ENCODE measurements at places on chromosomes 5 and 9.
A peak's percentile ranks its signal among the peaks of the same experiment; 100 is the strongest.

DNA sequence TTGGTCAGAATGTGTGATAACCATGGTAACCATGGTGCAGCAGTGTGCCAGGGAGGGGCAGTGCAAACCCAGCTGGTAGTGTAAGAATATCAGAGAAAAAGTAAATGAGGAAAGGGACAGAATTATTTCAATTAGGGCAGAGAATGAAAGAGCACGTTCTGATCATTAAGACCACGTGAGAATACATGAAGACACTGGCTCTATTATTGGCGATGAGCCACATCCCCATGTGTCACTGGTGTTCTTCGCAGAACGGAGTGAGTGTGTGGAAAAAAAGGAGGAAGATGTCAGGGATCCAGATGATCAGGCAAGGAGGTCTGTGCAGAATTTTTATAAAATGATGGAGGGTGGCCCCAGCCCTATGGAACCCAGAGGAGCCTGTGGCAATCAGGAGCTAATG lies 315.5 kb downstream of the SEMA5A start:
- DNase-seq = no peak

- no peak for DNase-seq
Observed at GRCh38 chr5:141519605-141520565, 31.0 kb downstream of the PCDHGC5 start.

DNA sequence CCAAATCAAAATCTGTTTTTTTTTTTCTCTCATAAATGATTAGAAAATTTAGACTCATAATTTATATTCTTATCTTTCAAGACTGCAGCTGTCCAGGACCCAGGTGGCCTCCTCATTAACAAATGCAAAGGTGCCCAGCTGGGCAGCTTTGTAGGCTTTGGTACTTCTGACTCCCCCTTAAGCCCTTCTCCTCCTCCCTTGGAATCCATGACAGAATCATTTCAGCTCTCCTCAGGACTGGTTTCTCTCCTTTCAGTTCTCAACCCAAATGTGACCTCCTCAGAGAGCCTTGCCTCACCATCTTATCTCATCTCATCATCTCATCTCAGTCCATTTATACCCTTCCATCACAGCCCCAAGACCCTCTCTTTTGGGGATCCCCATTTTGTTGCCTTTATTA lies 221.7 kb downstream of the KIAA0825 start:
- peak; percentile 41 for DNase-seq

- DNase-seq = no peak
Observed at GRCh38 chr9:75451505-75451904, 363.2 kb downstream of the OSTF1 start.

GRCh38 chr5:169183576-169183975 lies 117.4 kb downstream of the SLIT3 start:
- DNase-seq = no peak

DNA sequence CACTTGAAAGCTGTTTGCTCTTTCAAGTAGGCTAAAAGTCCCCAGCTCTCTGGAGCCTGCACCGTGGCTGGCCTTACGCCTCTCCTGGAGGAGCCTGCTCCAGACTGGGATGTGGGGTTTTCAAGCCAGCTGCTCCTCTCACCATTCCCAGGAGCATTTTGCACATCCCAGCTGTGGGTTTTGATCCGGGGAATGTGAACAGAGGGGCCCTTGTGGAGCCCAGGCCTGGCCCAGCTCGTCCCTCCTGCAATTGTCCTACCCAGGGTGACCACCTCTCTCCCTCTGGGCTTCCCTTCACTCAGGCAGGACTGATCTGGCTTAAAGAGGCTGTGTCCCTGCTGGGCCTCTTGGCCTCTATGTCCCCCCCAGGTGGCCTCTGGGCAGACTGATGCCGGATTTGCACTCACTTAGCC lies 32.5 kb upstream of the TIFAB start:
- DNase-seq = no peak

- DNase-seq = no peak
Observed at GRCh38 chr5:34991486-34992238, 56.1 kb downstream of the AGXT2 start.

DNA sequence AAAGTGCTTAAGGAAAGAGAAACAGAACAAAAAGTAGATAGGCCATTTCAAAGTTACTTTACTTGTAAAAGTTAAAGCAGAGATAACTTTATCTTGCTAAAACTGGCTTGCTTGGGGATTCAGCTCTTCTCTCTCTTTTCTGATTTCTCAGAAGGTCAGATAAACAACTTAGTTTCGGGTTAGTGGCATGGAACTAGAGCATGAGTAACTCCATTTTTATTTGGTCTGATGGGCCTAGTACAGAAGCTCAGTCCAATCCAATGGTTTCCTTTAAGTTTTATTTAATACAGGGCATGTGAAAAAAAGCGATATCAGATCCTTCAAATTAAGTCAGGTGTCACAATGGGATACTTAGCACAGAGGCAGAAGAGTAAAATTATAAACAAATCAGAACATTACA lies 18.8 kb upstream of the GPBP1 start:
- no peak for DNase-seq

DNA sequence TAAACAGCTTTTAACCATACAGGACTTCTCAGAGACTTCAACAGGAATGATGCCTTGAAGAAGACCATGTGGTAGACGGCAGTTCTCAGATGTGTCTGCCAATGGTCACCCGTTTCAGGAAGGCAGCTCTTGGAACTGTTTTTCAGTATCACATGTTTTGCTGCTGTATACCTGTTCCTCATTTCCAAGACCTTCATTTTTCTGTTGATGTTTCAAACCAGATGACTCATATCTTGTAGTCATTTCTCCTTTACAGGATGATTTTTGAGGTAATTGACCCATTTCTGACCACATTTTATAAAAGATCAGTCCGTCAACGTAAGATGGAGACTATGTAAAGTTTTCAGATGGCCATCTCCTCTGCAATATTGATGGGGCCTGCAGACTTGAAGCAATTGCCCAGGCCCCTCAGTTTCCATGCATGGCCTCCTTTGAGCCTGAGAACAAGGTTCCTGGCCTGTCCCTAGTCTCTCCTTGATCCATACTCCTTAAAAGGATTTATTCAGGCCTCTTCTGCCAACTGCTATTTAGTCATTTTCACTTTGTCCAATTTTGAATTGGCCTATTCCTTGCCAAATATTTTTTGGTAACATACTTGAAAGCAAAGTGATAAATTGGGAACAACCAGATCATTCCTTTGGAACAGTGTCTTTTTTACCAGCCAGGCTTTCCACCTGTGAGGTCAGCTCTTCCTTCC lies 128.6 kb downstream of the PDZD2 start:
- no peak for DNase-seq

DNA sequence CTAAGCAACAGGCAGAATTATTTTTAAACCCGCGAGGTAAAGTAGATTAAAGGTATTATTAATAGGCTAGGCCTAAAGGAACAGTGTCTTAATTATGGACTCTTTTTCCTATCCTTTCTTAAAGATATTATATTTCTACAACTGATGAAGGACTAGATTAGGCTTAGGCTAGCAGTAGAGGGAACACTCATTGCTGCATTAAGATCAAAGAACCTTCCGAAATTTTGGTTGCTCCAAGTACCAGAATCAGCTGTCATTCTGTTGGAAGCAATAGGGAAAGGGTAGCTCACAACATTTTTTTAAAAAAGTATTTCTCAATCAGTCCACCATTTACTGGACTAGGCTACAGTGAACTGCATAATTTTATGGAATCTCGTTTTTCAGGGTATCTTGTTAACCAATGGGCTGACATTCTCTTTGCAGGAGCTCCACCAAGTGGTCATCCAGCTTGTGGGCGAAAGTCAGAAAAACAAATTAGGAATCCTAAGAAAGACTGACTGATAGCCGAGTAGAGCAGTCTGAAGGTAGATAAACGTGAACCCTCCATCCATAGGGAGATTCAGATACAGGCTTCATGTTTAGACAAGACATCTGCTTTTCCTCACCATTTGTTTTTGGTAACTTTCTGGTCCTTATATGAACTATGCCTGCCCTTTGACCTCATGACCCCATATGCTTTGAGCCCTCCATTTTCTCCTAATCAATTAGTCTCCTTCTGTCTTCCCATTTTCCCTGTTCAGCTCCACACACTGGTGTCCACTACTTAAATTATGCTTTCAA lies 103.6 kb upstream of the CHD1 start:
- DNase-seq = peak; percentile 59

- DNase-seq = peak; percentile 71
Observed at GRCh38 chr5:177071666-177072385, 14.9 kb upstream of the FGFR4 start.

- DNase-seq = no peak
Observed at GRCh38 chr9:87431837-87432236, 65.8 kb upstream of the DAPK1 start.

- DNase-seq = no peak
Observed at GRCh38 chr5:157468293-157468965, 8.4 kb downstream of the NIPAL4 start.

DNA sequence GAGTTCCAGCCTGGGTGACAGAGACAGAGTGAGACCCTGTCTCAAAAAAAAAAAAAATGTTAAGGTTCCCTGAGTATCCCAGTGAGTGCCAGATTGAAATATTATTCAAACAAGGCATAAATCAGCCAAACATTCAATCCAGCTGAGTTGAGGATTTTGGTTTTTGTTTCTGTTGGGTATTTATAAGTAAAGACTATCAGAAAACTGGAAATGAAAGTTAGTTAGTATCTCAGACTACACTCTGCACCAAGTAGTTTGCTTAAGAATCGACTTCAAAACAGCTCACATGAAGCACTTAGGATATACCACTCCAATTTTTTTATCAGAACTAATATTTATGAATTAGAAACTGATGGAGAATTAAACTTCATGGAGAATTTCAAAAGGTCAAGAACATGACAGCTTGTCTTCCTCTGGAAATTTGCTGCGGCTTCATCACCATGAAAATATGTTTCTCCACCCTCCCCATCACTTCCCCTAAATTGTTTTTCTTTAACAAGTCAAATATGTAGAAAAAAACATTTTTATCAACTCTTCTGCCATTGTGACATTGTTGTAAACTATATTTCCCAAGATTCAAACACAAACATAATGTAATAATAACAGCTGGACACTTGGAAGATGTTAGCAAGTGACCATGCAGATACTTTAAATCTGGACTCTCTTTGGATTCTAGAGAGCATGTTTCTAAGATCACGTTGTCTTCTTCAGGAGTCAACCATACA lies 110.0 kb upstream of the PTGER4 start:
- no peak for DNase-seq

DNA sequence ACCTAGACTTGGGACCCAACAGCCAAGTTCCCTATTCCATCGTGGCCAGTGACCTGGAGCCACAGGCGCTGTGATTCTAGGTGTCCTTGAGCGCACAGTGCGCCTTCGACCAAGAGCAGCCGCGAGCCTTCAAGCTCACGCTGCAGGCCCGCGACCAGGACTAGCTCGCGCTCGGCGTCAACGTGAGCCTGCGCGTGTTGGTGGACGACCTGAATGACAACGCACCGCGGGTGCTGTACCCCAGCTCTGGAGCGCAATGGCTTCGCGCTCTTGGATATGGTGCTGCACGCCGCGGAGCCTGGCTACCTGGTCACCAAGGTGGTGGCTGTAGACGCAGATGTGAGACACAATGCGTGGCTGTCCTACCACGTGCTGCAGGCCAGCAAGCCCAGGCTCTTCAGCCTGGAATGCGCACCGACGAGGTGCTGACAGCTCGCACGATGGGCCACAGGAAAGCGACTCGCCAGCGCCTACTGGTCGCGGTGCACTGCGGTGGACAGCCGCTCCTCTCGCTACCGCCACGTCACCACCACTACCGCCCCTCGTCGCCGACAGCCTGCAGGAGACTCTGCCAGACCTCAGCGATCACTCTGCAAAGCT lies 11.4 kb downstream of the PCDHGA12 start:
- DNase-seq = no peak

- peak; percentile 76 for DNase-seq
Observed at GRCh38 chr9:96232539-96233241, 69.3 kb downstream of the HSD17B3 start.

- DNase-seq = no peak
Observed at GRCh38 chr9:87659534-87660419, 66.1 kb upstream of the CTSL start.

DNA sequence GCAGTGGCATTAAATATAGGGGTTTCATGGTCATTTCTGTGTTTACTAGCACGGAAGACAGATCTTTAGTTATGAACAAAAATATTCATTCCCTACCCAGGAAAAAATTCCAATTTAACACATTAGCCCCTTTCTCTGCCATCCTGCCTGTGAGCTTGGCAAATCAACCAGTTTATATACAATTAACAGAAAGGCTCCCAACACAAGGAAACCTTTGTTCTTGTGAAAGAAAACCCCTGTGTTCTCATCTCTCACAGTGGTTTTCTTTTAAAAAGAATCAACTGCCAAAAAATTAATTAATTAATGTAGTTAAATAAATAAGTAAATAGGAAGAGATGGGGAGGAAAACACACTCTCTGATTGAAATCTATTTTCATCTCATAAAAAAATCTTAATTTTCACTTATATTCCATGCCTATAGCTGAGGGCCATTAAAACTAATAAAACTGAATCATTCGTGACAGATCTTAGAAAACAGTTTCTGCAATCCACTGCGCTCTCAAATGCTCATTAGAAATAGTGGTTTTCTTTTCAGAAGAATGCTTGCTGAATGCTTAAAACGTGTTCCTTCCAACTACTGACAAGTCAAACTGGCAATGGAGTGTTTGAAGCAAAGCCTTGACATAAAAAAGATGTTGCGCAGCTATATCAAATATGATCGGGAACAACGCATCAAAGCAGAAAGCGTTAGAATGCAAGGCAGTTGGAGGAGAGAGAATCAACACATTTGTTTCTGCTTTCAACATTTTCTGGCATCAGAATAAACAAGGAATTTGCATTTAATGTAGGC lies 387.7 kb downstream of the TLR4 start:
- DNase-seq = no peak

- no peak for DNase-seq
Observed at GRCh38 chr9:78408388-78408787, 111.5 kb downstream of the PSAT1 start.

GRCh38 chr5:88244686-88245085 lies 24.0 kb downstream of the TMEM161B start:
- no peak for DNase-seq

GRCh38 chr9:35736201-35736633 lies 3.8 kb downstream of the CREB3 start:
- peak; percentile 76 for DNase-seq

GRCh38 chr5:88829054-88829453 lies 53.9 kb downstream of the MEF2C start:
- DNase-seq = no peak

DNA sequence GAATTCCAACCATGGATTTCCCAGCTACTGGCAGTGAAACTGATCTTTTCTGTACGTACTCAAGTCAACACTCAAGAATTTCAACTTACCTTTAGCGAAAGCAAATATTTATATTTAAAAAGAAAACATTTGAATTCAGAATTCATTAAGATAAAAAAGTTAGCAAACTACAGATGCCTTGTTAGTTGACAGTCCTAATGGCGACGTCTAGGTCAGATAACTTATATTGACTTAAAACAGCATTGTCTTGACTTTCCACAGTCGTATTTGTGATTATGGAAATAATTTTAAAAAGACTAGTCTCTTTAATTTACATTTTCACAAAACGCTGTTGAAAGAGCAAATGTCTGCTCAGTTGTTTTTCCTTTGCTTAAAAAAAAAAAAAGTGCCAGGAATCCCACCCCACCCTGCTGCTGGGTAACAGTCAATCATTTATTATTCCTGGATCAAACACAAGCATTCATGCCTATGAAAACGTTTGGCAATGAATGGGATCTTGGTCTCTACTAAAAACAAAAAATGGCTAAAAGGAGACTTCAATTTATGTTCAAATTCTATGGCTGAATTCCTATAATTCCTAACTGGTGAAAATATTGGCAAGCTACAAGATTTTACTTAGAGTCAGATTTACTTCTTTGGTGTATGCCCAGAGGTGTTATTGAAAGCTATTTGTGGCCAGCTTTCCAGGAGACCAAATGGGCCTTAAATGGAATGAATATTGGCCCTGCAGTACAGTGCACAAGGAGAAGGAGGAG lies 22.0 kb downstream of the OR2S2 start:
- no peak for DNase-seq
